ENCODE measurements at places on chromosomes 16 and 17.

- DNase-seq = no peak
- no peak overlapping the region for H3K27ac ChIP-seq
- no peaks in the 10 kb centered on the region for H3K4me1 ChIP-seq
- H3K4me3 ChIP-seq = no peak overlapping the region
- H3K27me3 ChIP-seq = peaks cover 8% of the 10 kb centered on the region
Observed at GRCh38 chr17:79176792-79177601, 102.4 kb downstream of the ENGASE start.

GRCh38 chr16:54986409-54986808 lies 55.7 kb downstream of the IRX5 start:
- no peak overlapping the region for H3K4me3 ChIP-seq
- H3K27ac ChIP-seq = no peak overlapping the region
- H3K27me3 ChIP-seq = no peaks in the 10 kb centered on the region

DNA sequence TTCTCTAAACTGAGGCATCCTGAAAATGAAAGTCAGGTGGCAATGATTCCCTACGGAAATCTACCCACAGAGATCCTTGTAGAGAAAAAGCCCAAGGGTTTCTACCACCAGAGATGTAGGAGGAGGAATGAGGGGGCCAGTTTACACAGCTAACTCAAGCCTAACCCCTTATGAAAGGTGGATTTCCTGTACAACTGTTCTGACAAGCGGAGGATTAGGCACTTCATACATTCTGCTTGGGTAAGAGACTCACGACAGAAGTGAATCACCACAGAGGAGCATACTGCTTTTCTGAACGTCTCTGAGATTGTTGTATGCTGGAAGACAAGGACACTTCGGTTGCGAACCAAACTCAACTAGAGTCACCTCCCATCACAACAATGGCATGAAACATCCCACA lies 72.7 kb downstream of the SMG6 start:
- H3K27me3 ChIP-seq = no peaks in the 10 kb centered on the region
- peaks cover 35% of the 10 kb centered on the region for H3K4me1 ChIP-seq
- no peak for DNase-seq
- H3K27ac ChIP-seq = peak overlapping the region; percentile 9
- H3K4me3 ChIP-seq = no peak overlapping the region

- no peak overlapping the region for H3K27ac ChIP-seq
- H3K4me1 ChIP-seq = no peaks in the 10 kb centered on the region
- no peak overlapping the region for H3K4me3 ChIP-seq
- no peak for DNase-seq
Observed at GRCh38 chr17:4195306-4195705, 52.3 kb downstream of the CYB5D2 start.

DNA sequence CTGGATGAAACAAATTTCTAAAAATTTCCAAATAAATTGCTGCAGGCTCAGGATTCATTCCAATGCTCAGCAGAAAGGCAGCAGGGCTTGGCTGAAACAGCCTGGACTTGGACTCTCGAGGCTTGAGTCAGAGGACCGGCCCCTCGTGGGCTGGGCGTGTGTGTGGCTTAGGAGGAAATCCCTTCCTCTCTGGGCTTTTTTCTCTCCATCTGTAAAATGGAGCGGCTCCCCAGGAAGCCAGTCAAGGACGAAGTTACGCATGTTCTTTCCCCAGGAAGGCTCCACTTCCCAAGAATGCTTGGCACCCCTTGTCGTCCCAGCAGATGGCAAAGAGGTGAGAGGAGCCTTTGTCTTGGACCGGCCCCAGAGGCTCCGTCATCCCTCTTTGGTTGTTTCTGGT lies 13.5 kb downstream of the SLC46A1 start:
- H3K36me3 ChIP-seq = peaks cover 27% of the 10 kb centered on the region
- H3K27me3 ChIP-seq = no peaks in the 10 kb centered on the region
- peaks cover 2% of the 10 kb centered on the region for H3K4me1 ChIP-seq

DNA sequence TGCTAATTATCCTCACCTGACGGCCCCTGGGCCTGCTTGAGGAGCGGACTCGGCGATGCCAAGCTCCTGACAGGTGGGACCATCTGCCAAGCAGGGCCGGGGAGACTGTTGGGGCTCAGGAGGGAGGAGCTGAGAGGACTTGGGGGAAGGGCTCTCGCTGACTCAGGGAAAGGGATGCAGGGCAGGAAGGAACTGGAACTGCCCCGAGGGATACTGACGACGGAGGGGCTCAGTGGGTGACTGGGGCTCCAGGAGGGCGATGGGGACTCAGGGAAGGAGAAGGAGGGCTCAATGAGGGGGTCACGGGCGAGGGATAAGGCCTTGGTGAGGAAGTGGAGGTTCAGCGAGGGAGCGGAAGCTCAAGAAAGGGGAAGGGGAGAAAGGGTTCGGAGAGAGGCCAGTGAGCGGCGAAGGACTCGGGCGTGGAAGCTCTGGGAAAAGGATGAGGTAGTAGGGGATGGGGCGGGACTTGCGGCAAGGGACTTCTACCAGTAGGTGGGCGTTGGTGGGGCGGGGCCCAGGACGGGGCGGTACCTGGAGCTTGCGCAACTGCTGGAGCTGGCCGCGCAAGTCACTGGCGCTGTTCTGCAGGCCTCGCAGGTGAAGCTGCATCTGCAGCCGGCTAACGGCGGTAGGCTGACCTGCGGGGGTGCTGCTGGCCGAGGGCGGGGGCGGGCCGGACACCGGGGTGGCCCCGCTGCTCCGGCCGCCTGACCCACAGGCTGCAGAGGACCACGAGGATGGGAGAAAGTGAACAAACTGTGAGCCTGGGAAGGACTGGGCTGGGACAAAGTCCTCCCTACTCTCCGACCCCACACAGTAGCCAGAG lies 46.5 kb downstream of the SRCIN1 start:
- DNase-seq = peak; percentile 88
- H3K4me1 ChIP-seq = peaks cover 12% of the 10 kb centered on the region
- H3K4me3 ChIP-seq = peak overlapping the region; percentile 89
- no peaks in the 10 kb centered on the region for H3K36me3 ChIP-seq
- H3K27ac ChIP-seq = peak overlapping the region; percentile 16

GRCh38 chr16:53068423-53068833 lies 13.6 kb downstream of the CHD9 start:
- H3K4me3 ChIP-seq = peak overlapping the region; percentile 38
- H3K4me1 ChIP-seq = peaks cover 39% of the 10 kb centered on the region
- no peaks in the 10 kb centered on the region for H3K27me3 ChIP-seq

DNA sequence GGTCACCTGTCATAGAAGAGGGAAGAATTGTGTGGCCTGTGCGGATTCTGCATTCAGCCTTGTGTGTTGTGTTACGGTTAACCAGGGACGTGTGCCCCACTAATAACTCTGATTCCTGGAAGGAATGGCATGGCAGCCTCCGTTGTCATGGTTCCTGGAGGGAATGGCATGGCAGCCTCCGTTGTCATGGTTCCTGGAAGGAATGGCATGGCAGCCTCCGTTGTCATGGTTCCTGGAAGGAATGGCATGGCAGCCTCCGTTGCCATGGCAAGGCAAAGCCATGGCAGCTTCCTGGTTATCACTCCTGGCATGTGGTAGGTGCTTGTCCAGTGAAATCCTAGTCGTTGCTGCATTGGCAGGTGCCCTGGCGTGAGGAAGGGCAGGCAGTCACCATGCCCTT lies 8.9 kb downstream of the SPG7 start:
- H3K36me3 ChIP-seq = peaks cover 32% of the 10 kb centered on the region
- H3K4me1 ChIP-seq = no peaks in the 10 kb centered on the region
- no peak for DNase-seq
- H3K4me3 ChIP-seq = no peak overlapping the region
- H3K27ac ChIP-seq = no peak overlapping the region

DNA sequence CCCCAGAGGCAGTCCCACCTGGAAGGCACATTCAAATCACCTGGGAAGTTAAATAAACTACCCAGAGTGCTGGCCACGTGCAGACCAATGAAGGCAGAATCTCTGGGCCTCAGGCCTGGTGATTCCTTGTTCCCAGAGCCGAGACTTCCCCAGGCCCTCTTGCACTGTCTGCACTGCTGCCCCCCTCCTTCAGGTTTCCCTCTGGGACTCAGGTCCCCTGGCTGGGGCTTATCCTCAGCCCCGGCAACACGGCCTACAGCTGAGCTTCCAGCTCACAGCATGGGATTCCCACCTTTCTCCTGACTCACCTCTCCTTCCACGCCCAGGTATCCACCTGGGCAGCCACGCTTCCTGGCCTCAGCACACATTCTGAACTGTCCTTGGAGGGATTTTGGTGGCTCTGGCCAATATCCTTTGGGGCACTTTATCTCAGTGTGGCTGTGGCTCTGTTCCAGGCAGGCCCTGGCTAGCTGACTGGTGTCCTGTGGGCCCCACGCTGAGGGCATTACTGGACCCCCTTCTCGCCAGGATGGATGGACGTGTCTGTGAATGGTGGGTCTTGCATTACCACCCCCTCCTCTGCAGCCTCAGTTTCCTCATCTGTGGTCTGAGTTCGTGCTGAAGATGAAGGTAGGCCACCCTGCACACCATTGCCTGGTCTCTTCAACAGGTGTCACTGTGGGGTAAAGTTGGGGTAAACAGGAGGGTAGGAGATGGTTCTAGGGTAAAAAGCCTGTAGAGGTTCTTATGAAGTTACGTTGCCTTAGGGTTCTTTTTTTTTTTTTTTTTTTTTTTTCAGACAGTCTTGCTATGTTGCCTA lies 165.7 kb downstream of the IRF8 start:
- H3K27me3 ChIP-seq = no peaks in the 10 kb centered on the region
- DNase-seq = no peak
- H3K27ac ChIP-seq = no peak overlapping the region

GRCh38 chr17:50816771-50817751 lies 18.3 kb upstream of the WFIKKN2 start:
- H3K27ac ChIP-seq = no peak overlapping the region
- peaks cover 6% of the 10 kb centered on the region for H3K4me1 ChIP-seq
- H3K36me3 ChIP-seq = no peaks in the 10 kb centered on the region
- peaks cover 19% of the 10 kb centered on the region for H3K27me3 ChIP-seq

GRCh38 chr16:57238682-57239081 lies 6.4 kb upstream of the ARL2BP start:
- no peak overlapping the region for H3K27ac ChIP-seq
- H3K4me3 ChIP-seq = no peak overlapping the region
- peaks cover 16% of the 10 kb centered on the region for H3K4me1 ChIP-seq
- no peaks in the 10 kb centered on the region for H3K27me3 ChIP-seq
- DNase-seq = no peak

- H3K36me3 ChIP-seq = no peaks in the 10 kb centered on the region
- H3K27me3 ChIP-seq = peaks cover 11% of the 10 kb centered on the region
- no peak overlapping the region for H3K27ac ChIP-seq
- H3K4me1 ChIP-seq = no peaks in the 10 kb centered on the region
- no peak overlapping the region for H3K4me3 ChIP-seq
Observed at GRCh38 chr17:30961209-30962188, 9.3 kb upstream of the RNF135 start.

GRCh38 chr16:11205754-11206581 lies 50.0 kb downstream of the SOCS1 start:
- peak overlapping the region; percentile 93 for H3K27ac ChIP-seq
- DNase-seq = no peak
- no peaks in the 10 kb centered on the region for H3K27me3 ChIP-seq
- H3K4me3 ChIP-seq = no peak overlapping the region
- no peaks in the 10 kb centered on the region for H3K36me3 ChIP-seq

- no peak overlapping the region for H3K27ac ChIP-seq
- H3K36me3 ChIP-seq = no peaks in the 10 kb centered on the region
- no peak for DNase-seq
- no peak overlapping the region for H3K4me3 ChIP-seq
Observed at GRCh38 chr17:81431545-81432482, 36.6 kb downstream of the BAHCC1 start.

- no peak for DNase-seq
- H3K27ac ChIP-seq = no peak overlapping the region
- H3K4me3 ChIP-seq = no peak overlapping the region
- H3K36me3 ChIP-seq = peaks cover 5% of the 10 kb centered on the region
- peaks cover 12% of the 10 kb centered on the region for H3K4me1 ChIP-seq
Observed at GRCh38 chr16:50372611-50373344, 4.0 kb upstream of the BRD7 start.

- H3K4me3 ChIP-seq = no peak overlapping the region
- H3K36me3 ChIP-seq = no peaks in the 10 kb centered on the region
- DNase-seq = no peak
- H3K4me1 ChIP-seq = no peaks in the 10 kb centered on the region
Observed at GRCh38 chr17:73534209-73534909, 109.9 kb downstream of the SDK2 start.

- H3K27ac ChIP-seq = no peak overlapping the region
- DNase-seq = no peak
- no peaks in the 10 kb centered on the region for H3K27me3 ChIP-seq
Observed at GRCh38 chr16:62019851-62020250, 16.4 kb downstream of the CDH8 start.

GRCh38 chr16:48409839-48410632 lies 24.8 kb upstream of the SIAH1 start:
- H3K27me3 ChIP-seq = peaks cover 2% of the 10 kb centered on the region
- no peak overlapping the region for H3K4me3 ChIP-seq
- no peaks in the 10 kb centered on the region for H3K36me3 ChIP-seq
- H3K27ac ChIP-seq = no peak overlapping the region
- H3K4me1 ChIP-seq = peaks cover 3% of the 10 kb centered on the region

DNA sequence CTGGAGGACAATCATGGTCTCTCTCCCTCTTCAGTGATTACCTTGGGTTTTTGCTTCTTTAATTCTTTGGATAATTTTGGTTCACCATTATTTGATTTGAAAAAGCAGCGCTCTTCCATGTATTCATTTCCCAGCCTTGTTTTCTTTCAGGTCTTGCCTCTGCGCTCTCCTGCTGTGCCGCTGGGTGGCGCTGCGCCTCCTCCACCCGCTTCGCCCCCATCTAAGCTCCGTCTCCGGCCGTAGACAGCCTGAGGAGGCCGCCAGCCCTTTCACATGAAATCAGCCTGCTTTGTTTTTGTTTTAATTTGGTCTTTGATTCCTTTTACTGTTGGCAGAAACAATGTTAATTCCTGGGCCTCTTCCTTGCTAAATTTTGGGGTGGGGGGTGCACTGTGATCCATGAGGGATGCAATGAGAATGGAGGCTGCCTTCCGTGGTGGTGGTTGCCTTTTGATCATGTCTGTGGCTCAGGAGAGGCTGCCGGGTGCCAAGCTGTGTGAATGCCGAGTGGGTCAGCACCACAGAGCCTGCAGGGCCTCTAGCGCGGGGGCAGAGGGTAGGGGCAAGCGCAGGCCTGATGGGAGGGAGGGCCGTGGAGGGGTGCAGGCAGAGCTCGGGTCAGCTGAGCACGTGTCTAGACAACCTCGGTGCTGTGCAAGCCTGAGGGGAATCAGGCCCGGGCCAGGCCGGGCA lies 64.1 kb downstream of the PLD6 start:
- H3K27me3 ChIP-seq = no peaks in the 10 kb centered on the region
- peak overlapping the region; percentile 21 for H3K27ac ChIP-seq
- peaks cover 18% of the 10 kb centered on the region for H3K36me3 ChIP-seq
- H3K4me1 ChIP-seq = peaks cover 5% of the 10 kb centered on the region
- peak; percentile 19 for DNase-seq

- H3K36me3 ChIP-seq = peaks cover 12% of the 10 kb centered on the region
- DNase-seq = no peak
- H3K27me3 ChIP-seq = no peaks in the 10 kb centered on the region
- H3K4me3 ChIP-seq = no peak overlapping the region
Observed at GRCh38 chr17:32222621-32223020, 43.0 kb upstream of the RHBDL3 start.

DNA sequence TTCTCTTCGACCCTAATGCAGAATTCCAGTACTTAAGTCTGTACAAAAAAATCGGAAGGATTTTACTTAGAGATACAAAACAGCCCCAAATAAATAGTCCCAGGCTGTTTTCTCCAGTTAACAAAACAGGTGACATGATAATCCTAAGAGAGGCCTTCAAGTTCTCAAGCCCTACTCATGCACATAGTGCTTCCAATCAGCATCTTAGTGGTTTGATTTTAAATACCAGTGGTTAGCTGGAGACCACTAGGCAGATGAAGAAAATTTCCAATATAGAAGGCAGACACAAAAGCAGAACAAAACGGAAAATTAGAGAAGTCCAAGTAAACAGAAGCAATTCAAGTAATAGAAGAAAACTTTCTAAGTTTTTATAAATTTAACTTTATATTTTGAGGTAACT lies 5.2 kb upstream of the OR4D2 start:
- peaks cover 11% of the 10 kb centered on the region for H3K4me1 ChIP-seq
- H3K4me3 ChIP-seq = no peak overlapping the region
- DNase-seq = no peak
- H3K27ac ChIP-seq = no peak overlapping the region
- H3K27me3 ChIP-seq = peaks cover 55% of the 10 kb centered on the region
